ENCODE measurements at places on chromosomes 6 and 20.

DNA sequence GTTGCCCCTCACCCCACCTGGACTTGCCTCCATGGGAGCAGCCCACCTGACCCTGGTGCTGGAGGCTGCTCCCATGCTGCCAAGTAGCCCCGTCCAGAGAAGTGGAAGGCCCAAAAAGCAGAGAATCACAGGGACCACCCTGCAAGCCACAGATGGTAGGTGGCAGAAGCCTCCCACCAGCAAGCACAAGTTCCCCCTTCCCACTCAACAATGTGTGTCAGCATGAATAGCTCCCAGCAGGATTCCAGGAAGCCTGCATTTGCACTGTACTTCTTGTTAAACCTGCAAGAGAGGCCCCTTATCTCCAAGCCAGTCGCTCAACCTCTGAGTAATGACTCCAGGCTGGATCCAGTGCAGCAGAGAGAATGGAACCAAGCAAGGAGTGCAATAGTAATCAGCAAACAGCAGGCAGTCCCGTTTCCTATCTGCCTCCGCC lies 180.8 kb upstream of the CST7 start:
- DNase-seq, result no peak

DNA sequence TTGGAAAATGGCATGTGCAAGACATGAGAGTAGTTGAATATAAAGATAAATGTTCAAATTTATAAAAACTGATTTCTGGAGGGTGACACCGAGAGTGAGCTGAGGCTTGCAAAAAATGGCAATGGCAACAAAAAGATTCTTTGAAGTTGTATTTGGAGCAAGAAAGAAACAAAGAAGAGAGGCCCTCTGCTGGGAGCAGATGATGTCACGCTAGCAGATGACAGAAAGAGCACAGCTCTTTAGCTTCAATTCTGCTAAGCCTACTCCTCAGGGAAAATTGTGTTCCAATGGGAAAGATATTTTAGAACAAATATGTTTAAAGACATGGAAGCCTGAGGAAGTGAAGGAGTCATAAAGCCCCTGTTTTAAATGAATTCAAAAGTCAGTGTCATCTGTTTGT lies 125.3 kb upstream of the NOX3 start:
- peak; percentile 3 for DNase-seq

GRCh38 chr6:128731249-128732165 lies 151.4 kb upstream of the LAMA2 start:
- DNase-seq, result peak; percentile 5

GRCh38 chr6:43520097-43520496 lies 3.2 kb downstream of the POLR1C start:
- no peak for DNase-seq

DNA sequence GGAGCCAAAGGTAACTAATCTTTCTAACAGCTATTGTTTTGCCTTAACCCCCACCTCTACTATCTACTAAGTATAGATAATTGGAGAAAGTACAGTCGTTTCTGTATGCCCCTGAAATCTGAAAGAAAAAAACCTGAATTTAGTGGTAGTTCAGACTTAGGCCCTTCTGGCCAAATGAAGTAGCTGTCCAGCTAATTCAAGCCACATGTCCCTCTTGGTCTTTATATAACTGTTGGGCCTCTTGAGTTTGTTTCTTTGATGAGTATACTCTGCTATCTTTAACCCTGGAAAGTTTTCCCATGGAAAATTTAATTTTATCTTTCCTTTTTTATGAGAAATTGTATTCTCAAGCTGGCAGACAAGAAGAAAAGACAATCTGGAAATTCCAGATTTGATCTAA lies 73.0 kb upstream of the FAM8A1 start:
- no peak for DNase-seq

DNA sequence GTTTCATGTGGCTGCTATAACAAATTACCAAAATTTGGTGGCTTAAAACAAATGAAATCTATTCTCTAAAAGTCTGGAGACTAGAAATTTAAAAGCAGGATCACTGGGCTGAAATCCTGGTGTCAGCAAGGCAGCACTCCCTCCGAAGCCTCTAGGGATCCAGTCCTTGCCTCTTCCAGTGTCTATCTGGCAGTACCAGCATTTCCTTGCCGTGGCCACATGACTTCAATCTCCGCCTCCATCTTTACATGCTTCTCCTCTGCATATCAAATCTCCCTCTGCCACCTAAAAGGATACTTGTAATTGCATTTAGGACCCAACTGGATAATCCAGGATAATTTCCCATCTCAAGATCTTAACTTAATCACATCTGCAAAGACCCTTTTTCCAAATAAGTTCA lies 30.2 kb downstream of the ARHGAP18 start:
- DNase-seq, result no peak

DNA sequence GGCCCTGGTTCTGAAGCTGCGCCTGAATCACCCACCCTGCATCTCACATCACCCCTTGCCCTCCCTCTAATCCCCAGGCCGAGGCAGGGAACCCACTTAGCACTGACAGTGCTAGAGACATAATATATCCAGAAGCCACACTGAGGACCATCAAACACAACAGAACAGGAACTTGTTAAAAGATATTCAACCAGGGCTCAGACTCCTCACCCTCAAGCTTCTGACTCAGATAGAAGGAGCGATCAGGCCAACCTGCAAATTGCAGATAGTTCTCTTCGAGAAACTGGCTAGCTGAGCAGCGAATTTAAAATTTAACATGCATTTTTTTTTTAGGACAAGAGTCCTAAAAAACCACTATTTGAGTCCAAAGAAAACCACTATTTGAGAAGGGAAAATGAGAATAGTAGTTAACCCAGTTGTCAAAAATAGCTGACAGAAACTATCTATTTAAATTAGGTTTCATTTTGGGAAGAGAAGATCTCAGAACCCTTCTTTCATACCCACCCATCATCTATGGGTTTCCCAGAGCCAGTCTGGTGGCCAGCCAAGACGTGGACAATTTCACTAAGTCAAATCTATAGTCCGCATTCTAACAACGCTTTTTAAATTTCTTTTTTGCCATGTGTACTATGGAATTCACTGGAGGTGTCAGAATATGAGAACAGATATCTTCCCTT lies 95.6 kb downstream of the OPRM1 start:
- no peak for DNase-seq

DNA sequence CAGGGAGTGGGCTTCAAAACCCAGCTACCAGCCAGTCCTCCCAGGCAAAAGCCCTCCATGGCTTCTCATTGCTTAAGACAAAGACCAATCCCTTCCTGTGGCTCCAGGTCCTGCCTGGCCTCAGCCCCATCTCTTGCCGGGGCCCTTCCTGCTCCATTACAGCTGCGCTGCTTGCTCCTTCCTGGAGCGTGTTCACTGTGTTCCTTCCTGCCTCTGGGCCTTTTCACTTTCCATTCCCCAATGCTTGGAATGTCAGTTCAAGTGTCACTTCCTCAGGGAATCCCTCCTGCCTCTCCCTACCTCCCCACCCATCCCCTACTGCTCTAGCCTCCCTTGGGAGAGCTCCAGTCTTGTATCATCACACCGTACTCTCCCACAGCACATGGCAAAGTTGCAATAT lies 11.1 kb upstream of the ITPR3 start:
- no peak for DNase-seq

DNA sequence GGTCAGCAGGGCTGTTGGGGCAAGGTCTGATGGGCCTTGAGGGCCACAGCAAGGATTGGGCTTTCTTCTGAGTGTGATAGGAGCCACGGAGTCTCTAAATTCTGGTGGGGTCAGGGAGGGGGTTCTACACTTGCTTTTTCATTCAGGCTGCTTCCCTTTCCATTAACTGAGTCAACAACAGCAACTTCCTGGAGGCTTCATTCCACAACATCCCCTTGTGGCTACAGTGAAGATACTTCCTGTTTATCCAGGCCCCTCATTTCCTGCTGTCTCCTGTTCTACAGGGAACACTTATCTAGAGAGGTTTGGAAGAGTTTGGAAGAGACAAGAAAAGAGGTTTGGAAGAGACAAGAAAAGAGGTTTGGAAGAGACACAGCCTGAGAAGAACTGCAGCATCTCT lies 144.8 kb upstream of the ENPP5 start:
- no peak for DNase-seq

- no peak for DNase-seq
Measured at GRCh38 chr6:87250019-87250418, 72.4 kb upstream of the SMIM8 start.

- no peak for DNase-seq
Measured at GRCh38 chr6:74656453-74656852, 549.4 kb downstream of the COL12A1 start.

DNA sequence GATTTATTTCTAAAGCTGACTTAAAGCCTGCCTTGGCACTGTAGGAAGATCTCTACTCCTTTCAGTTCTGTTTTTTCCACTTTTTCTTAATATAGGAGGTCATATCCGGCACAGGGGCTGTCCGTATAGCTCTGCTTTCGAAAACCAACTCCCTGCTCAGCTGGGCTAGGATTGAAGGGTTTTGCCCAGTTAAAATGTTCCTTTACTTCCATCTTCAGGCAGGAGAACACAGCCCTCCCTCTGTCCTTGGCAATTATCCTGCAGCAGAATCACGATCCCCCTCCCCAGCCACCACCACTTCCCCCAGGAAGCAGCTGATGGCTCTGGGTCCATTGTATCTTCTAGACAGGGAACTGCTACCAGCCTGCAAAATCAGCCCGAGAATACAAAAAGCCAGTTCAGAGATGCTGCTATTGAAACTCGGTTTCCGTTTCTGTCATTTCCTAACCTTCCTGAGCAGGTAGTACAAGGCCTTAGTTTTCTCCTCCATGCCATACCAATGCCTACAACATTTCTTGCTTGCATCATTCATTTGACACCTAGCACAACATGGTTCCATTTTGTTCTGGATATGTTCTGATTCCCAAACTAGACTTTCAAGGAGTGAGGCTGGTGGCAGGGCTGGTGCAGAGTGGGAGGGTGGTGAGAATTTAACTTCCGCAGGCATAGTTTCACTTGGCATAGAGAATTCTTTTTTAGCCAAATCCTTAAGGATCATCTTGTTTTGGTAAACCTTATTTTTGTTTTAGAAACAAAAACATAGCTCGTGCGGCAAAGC lies 53.9 kb downstream of the FAM50B start:
- DNase-seq, result no peak

DNA sequence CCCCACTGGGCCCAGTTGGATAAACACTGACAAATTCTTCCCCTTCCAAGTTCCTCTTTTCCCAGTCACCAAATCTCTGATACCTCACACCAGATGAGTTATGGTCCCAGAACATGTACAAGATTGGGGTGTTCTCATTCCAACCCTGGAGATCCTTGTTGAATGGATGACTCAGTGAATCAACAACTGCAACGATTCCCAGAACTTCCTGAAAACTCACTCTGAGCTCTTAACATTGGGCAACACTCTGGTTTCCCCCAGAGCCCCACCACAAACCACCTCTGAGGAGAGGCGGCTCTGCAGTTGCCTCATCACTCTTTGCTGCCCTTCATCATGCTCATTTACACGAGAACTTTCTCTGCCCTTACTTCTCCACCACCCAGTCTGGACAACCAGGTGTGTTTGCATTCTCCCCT lies 115.2 kb downstream of the MRPL14 start:
- DNase-seq, result no peak

- no peak for DNase-seq
Measured at GRCh38 chr6:81906709-81907204, 154.3 kb upstream of the TENT5A start.

- DNase-seq, result no peak
Measured at GRCh38 chr20:45873409-45874103, 7.5 kb upstream of the ZSWIM1 start.

DNA sequence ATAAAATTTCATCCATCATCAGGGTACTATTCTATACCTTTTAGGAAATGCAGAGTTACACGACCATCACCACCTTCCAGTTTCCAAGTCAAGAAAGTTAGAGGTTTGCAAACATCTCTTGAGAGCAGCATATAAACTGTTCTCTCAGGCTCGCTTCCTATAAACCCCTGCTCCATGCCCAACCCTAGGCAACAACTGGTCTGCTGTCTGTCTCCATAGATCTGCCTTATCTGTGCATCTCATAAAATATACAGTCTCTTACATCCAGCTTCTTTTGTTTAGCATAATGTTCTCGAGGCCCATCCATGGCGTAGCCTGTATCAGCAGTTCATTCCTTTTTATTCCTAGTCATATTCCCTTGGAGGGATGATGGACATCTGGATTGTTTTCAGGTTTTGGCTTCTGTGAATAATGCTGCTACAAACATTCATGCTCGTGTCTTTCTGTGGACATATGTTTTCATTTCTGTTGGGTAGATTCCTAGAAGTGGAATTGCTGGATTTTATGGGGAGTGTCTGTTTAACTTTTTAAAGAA lies 6.1 kb downstream of the PTPRT start:
- DNase-seq, result no peak

- DNase-seq, result no peak
Measured at GRCh38 chr6:30991891-30992290, 8.4 kb downstream of the MUC21 start.

GRCh38 chr20:49466114-49466912 lies 16.2 kb downstream of the KCNB1 start:
- no peak for DNase-seq

- no peak for DNase-seq
Measured at GRCh38 chr20:64176971-64177370, 12.7 kb downstream of the MYT1 start.

GRCh38 chr6:106247733-106248132 lies 77.8 kb downstream of the ATG5 start:
- no peak for DNase-seq

DNA sequence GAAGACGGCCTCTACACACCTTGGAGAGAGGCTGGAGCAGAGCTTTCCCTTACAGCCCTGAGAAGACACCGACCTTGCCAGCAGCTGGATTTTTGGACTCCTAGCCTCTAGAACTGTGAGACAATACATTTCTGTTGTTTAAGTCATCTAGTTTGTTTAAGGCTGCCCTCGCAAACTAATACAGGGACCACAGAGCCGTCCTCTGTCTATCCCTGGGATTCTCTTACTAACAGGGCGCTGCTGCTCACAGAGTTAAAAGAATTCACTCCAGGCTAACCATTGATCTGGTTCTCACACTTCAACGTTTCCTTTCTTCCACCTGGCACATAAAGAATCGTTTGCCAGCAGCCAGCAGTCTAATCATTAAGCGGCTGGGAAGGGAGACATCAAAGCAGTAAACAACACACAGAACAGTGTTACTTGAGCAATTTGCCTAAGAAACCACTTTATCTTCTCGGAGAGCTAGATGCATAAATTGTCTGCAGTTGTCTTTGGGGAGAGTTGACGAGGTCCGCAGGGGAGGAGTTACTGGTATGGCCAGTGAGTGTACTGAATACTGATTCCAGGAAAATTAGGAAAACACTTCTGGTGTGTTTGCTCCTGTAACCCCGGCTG lies 103.5 kb upstream of the AKAP12 start:
- no peak for DNase-seq

DNA sequence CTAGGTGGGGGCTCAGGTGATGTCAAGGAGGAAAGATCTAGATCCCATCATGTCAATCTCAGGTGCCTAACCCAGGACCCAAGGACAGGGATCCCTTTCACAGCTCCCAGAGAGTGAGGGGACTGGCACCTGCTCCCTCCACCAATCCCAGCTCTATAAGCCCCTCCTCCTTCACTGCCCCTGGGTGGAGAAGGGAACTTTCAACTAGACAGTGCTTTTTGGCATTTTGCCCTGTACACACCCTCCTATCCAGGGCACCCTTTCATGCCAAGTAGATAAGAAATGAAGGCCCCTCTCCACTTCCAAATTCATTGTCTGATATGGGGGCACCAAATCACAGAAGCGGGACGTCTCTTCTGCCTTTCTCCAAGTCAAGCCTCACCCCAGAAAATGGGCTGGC lies 61.6 kb downstream of the MDGA1 start:
- no peak for DNase-seq

All from NCI-H446 (cell line).